Stimulated activated CD8-positive, alpha-beta memory T cell treated with anti-CD3 and anti-CD28 coated beads, Interleukin-7, amount 100 ng/mL, for 4 hours (primary cell): ENCODE measurements at places on chromosomes 2 and 18.

DNA sequence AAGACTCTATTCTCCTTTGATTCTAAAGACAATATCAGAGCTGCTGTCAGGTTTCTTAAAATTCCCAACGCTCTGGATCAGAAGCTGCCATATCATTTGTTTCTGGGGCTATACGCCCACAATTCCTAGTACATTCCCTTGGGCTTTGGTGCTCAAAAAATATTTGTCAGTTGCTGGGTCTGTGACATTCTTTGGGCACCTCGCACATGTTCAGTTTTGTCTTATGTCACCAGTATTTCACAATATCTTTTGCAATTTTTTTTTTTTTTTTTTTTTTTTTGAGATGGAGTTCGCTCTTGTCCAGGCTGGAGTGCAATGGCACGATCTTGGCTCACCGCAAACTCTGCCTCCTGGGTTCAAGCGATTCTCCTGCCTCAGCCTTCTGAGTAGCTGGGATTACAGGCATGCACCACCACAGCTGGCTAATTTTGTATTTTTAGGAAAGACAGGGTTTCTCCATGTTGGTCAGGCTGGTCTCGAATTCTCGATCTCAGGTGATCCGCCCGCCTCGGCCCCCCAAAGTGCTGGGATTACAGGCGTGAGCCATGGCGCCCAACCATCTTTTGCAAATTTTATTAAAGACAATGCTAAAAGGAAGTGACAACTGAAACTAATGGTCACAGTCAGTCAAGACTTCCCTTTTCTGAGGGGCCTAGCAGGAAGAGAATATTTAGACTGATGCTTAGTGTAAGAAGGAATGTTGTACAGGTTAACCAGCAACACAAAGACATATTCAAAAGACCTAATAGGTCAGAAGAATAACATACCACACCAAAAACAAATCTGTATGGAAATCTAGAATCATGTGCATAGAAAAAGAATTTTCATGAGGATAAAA lies 6.8 kb downstream of the ZNF397 start:
- no peak for DNase-seq

GRCh38 chr2:96895746-96896651 lies 26.1 kb upstream of the SEMA4C start:
- DNase-seq, result no peak

- no peak for DNase-seq
Observed at GRCh38 chr2:50355891-50356290, 676.0 kb downstream of the NRXN1 start.

- no peak for DNase-seq
Observed at GRCh38 chr18:12777500-12777944, 74.7 kb downstream of the PSMG2 start.

- no peak for DNase-seq
Observed at GRCh38 chr2:129880309-129880708, 99.2 kb upstream of the RAB6C start.

- no peak for DNase-seq
Observed at GRCh38 chr2:151946899-151947812, 118.9 kb upstream of the ARL5A start.

DNA sequence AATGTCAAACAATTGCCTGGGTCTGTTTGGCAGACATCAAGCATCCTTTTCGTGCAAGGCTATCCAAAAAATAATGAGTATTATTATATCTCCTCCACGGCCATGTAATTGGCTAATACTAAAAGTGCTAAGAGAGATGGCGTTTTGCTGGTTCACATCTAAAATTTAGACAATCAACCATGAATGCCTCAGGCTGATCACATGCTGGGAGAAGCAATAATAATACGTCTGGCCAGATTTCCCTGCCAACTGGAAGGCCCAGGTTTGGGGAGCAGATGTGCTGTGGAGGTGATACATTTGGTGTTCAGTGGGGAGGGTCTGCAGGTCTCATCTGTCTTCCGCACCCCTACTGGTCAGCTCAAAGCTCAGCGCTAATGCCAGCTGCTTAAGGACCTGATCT lies 60.3 kb upstream of the CREB1 start:
- DNase-seq, result no peak

DNA sequence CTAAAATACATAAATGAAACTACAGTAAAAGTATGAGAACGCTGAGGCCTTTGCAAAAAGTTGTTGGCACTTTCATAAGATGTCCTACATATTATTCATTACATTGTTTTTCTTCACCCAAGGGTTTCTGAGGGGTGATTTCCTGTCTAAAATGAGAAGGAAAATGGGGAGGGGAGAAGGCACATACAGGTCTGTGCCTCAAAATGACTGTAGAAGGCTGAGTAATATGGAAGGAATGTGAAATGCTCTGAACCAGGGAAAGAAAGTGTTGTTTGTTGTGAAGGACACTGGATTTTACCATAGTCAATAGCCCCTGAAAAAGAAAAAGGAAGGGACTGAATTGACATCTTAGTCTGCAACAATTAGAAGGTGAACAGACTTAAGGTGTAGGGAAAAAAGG lies 99.5 kb upstream of the RNF152 start:
- no peak for DNase-seq

- DNase-seq, result no peak
Observed at GRCh38 chr2:208250388-208250787, 4.5 kb downstream of the IDH1 start.

GRCh38 chr2:191115804-191116203 lies 35.0 kb downstream of the STAT4 start:
- DNase-seq, result no peak

GRCh38 chr2:80122675-80123074 lies 181.9 kb downstream of the LRRTM1 start:
- no peak for DNase-seq

DNA sequence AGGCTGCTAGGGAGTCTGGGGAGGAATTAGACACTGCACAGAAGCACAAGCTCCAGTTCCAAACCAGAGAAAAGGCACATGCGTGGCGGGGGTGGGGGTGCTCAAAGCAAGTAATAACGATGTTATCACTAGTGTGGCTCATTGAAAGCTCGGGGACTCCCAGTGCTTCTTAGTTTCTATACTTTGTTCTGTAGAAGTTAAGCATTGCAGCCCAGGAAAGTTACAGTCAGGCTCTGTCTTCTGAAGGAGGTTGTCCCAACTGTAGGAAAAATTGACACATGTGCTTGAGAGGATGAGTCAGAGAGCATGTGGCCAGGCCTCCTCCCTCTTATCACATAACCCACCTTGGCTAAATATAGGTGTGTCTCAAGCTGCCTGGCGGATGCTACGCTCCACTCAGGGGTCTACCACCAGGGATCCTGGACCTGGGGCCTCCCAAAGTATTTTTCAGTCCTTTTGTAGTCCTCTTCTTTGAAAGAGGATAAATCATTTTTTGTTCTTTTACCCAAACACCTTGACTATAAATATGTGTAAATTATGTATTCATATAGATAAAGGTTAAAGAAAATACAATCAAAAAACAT lies 3.8 kb downstream of the GALNT5 start:
- DNase-seq, result peak; percentile 25

- no peak for DNase-seq
Observed at GRCh38 chr18:23450022-23450421, 3.1 kb upstream of the RIOK3 start.

GRCh38 chr2:77807531-77808215 lies 285.5 kb upstream of the LRRTM4 start:
- no peak for DNase-seq

GRCh38 chr2:189171956-189172609 lies 7.5 kb downstream of the COL5A2 start:
- DNase-seq, result no peak

GRCh38 chr2:207845202-207845864 lies 75.6 kb upstream of the FZD5 start:
- DNase-seq, result no peak

DNA sequence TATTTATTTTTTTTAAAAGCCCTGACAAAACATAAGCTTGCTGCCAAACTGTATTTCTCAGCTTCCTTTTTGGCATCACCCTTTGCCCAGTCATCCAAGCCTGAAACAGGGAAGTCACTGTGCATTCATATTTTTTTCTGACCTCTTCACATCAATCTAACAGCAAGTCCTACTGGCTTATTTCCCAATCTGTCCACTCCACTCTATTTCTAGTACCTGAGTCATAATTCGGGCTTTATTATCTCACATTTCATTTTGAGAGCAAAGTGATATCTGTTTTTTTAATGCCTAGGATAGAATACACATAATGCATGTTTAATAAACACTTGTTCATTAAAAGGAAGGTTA lies 5.1 kb downstream of the HNMT start:
- no peak for DNase-seq

DNA sequence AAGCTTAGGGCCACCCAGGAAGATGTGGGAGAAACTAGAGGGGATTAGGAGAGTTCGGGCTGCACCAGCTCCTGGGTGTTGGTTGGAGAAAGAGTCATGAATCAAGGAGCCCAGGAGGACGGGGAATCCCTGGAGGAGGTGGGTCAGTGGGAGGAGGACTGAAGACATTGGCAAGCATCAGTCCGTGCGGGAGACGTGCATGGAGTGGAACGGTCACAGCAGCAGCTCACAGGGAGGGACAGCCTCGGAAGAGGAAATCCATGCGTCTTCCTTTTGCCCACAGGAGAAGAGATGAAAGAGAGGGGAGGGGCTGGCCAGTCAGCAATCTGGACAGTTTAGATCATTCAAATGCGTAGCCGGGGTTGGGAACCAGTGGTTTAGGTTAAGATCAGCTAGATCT lies 178.6 kb downstream of the GBX2 start:
- DNase-seq, result no peak

GRCh38 chr2:101064125-101064502 lies 62.0 kb downstream of the RPL31 start:
- DNase-seq, result no peak

DNA sequence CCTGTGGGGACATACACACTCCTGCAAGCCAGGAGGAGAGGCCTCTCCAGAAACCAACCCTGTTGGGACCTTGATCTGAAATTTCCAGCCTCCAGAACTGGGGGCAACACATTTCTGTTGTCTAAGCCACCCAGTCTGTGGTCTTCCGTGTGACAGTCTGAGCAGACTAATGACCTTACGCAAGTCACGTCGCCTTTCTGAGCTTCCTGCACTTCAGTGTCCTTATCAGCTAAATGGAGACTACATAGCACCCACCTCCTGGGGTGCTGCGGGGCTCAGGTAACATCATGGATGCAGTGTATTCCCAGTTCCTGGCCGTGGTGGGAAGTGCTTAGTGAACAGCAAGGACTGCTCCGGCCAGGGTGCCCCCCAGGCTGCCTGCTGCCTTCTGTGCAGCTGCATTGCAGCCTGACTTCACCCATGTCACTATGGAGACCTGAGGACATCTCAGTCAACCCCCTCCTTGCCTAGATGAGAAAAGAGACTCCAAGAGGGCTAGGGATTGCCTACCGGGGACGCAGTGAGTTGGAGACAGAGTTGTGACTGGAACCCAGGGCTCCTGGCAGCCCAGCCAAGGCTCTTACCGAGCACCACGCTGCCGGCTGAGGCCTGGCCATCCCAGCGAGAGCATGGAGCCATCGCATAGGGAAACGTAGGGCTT lies 61.2 kb upstream of the FZD5 start:
- DNase-seq, result no peak

- no peak for DNase-seq
Observed at GRCh38 chr2:79082987-79083386, 4.8 kb downstream of the REG1B start.

- DNase-seq, result no peak
Observed at GRCh38 chr18:72630991-72631390, 86.8 kb upstream of the CBLN2 start.

DNA sequence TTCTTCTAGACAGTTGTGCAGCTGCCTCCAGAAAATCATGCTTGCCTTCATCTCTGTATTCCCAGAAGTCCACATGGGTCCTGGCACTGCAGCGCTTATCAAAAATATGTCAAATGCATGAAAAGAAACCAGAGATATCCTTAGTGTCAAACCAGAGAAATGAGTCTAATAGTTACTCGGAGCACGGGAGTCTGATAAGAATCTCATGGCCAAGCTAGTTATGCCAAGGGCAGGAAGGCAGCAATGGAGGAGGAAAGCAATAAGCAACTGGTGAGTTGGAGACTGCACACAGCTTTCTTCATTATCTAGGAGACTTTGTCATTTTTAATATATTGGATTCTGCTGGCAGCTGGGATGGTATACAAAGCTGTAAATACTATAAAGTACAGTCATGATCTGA lies 38.6 kb downstream of the TRIB2 start:
- DNase-seq, result no peak

GRCh38 chr2:103295591-103295990 lies 533.8 kb downstream of the TMEM182 start:
- no peak for DNase-seq

- no peak for DNase-seq
Observed at GRCh38 chr18:45553723-45554388, 61.4 kb upstream of the SLC14A2 start.

DNA sequence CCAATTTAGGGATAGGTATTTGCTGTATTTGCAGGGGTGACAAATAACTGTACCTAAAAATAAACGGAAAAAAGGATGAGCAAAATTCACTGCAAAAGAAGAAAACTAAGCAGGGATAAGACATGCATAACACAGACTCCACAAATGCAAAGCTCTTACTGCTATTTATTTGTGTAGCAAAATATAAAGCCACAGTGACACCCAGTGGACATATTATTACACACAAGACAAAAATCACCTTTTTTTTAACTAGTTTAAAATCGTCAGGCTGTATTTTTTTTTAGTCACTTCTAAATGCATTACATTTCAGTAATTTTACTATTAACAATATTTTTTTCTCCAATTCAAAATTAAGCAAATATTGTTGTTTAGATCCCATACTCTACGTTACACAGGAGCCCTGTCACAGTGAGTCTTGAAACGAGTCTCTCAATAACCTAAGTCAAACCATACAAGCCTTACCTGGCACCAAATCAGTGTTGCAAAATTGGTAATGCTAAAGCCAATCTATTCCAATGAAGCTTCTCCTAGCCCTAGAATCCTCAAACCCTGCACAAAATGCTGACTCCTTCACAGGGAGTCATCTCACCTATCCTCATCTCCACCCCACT lies 23.7 kb downstream of the METTL4 start:
- DNase-seq, result no peak

DNA sequence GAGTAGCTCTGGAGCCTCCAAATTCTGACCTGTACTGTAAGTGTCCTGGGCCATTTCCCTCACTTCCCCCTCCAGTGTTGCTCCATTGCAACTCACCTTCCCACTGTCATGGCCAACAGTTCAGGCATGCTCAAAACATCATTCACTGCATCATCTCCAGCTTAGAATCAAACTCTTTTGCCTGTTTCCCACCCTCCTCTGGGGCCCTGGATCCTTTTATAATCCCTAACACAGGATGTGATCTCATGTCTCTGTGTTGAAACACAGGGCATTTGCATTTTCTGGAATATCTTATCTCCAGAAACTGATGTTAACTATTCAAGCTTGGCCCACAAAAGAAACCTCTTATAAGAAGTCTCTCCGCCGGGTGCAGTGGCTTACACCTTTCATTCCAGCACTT lies 3.0 kb downstream of the DPP4 start:
- DNase-seq, result no peak

GRCh38 chr2:42931818-42932195 lies 139.4 kb upstream of the HAAO start:
- DNase-seq, result no peak

DNA sequence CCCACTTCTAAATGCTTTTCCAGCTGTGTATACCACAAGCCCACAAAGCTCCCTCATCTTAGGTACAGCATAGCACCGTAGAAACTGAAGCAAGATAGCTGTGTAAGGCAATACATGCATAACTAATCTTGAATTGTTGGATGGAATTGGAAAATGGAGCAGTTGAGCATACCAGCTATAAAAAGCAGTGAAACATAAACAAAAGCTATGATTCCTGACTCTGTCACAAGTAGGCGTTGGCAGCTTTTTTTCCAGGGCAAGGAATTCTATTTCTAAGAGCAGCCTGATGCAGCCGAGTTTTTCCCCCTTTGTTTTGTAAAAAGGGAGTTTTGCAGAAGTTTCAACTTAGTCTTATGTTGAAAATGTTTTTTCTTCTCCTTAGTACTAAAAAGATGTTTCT lies 32.4 kb downstream of the MOGAT1 start:
- DNase-seq, result no peak
